Natural killer cell treated with Interleukin-12 subunit alpha and Interleukin-12 subunit beta and Interleukin-15 and Interleukin-18, amount 100 ng/mL, for 72 hours (primary cell): ENCODE measurements at places on chromosomes 6 and 20. TPM values are rescaled to one million over a fixed set of nuclear protein-coding genes. Genes with fewer than 3 reads are reported as not detected.

- DNase-seq: no peak
These were observed 35.7 kb downstream of the KCNQ5 start for GRCh38 chr6:72657407-72658197.

DNA sequence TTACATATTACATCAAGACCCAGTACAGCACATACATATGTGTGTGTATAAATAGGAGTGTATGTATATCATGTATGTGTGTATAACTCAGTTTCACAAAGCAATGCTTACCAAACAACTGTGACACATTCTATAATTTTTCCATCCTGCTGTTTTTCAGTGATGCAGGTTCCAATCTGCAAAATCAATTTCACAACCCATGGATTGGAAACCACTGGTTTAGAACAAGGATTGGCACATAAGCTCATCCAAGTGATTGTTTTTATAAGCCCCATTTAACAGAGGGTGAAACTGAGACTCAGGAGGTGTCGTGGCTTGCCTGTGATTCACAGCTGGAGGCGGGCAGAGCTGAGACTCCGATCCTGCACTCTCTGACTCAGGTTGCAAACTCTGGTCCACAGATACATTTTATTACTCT is 158.2 kb downstream of the ZMYND8 start:
- DNase-seq: no peak

GRCh38 chr20:53940907-53941545 is 129.4 kb downstream of the BCAS1 start:
- DNase-seq: no peak

DNA sequence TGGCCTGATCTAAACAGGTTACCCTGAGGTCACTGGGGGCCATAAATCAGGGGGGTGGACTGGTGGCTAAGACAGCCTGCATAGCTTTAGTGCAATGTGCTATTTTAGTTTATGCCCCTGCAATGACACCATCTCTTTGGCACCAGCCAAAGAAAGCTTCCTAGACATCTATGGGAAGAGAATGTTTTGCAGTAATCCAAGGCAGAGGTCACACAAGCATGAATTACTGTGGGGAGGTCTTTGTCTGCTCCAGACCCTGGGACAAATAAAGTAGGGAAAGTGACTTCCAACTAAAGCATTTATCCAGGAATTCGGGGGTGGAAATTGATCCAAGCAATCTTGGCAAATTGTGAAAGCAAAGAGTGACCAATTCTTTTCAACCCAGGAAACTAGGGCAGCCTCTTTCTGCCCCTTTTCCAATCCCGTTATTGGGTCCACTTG is 5.3 kb downstream of the RIPOR2 start:
- no peak for DNase-seq

GRCh38 chr6:79208816-79209215 is 25.7 kb downstream of the HMGN3 start:
- DNase-seq: no peak

DNA sequence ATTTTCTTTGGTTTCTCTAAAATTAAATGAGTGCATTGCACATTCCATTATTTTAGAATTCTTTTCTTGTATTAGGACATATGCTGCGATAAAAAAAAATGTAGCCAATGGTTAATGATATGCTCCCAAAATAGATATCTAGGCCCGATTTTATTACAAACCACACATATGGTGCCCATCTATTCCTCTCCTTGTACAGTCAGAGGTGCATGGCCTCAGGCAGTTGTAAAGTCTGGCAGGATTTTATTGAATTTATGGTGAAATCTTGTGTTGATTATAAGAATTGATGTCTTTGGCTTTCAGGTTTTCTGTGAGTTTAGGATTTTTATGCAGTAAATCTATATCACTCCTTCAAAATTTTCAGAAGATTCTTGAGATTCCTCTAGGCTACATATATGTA is 192.2 kb downstream of the RFPL4B start:
- DNase-seq: no peak

GRCh38 chr20:2000285-2000684 is 6.4 kb upstream of the PDYN start:
- DNase-seq: no peak

- DNase-seq: no peak
These were observed 93.7 kb upstream of the C6orf118 start for GRCh38 chr6:165403006-165403595.

DNA sequence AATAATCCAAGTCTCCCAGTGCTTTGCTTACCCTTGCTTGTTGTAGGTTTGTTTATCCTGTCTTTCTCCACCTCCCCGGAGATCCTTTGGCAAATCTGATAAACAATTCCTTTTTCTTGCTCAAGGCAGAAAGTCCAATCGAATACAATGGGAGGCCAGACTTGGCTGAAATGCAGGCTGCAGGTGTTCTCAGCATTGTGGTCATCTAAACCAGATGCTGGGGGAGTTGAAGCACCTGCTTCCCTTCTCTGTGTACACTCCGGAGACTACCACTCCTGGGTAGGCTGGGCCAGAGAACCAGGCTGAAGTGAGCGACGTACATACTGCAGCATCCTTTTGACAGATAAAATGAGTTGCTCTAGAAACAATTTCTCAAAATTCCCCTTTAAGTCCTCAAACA is 82.6 kb upstream of the PREP start:
- DNase-seq: no peak

RIPPLY2 gene
- total RNA-seq: not detected

MCHR2 gene
- not detected for total RNA-seq

POPDC3 gene
- total RNA-seq: not detected

ENPP5 gene
- total RNA-seq: 0.14 TPM

TDRD6 gene
- not detected for total RNA-seq

HLA-DRA gene
- 28.4 TPM for total RNA-seq
